ENCODE measurements at places on chromosomes 5 and 9.

- no peak for DNase-seq
Observed at GRCh38 chr9:15381491-15381890, 41.2 kb upstream of the SNAPC3 start.

DNA sequence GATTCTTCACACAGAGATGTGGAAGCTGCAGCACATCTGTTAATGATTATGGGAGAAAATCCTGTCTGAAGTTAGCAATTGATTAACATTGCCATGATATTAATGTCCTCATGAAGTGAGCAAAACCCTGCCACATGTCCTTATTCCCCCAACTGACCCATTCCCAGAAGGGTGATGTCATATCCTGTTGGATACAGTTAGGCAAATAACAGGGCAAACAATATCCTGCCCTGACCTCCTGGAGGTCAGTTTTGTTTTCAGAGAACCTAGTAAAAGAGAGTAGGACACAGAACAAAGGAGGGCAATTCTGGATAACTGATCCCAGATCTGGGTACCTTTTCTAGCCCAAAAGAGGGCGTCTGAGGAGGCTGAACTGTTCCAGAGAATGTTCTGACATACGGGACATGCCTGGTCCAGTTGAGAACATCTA lies 11.0 kb downstream of the ABLIM3 start:
- peak; percentile 68 for DNase-seq

DNA sequence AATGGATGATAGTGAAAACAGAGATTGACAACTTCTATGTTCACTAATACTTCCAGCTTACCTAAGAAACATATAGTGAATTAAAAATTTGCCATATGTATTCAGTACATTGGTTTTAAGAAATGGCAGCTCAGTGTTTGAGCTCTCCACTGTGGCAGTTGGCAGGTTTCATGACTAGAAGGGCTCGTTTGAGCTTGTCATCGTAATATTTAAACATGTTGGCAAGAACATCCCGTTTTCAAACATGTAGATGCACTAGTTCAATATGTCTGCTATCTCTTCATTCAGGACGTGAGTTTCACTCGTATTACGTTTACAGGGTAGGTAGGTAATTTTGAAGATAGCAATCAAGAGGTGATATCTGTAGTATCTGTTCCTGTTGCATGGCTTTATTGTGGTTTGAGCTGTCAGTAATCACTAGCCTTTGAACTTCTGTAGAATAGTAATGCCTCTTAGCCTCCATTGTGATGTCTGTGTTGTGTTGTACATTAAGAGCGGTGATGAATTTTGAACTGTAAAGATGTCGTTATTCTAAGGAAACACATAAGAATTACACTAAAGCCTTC lies 74.8 kb downstream of the NLN start:
- DNase-seq: no peak

DNA sequence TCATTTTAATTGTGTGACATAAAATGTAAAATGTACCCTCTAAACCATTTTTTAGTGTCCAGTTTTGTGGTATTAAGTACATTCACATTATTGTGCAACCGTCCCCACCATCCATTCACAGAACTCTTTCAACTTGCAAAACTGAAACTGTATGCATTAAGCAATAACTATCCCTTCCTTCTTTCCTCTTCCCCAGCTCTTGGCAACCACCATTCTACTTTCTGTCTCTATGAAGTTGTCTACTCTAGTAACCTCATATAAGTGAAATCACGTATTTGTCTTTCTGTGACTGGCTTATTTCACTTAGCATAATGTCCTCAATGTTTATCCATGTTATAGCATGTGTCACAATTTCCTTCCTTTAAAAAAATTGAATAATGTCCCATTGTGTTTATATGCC lies 142.4 kb downstream of the C9orf152 start:
- peak; percentile 43 for DNase-seq

DNA sequence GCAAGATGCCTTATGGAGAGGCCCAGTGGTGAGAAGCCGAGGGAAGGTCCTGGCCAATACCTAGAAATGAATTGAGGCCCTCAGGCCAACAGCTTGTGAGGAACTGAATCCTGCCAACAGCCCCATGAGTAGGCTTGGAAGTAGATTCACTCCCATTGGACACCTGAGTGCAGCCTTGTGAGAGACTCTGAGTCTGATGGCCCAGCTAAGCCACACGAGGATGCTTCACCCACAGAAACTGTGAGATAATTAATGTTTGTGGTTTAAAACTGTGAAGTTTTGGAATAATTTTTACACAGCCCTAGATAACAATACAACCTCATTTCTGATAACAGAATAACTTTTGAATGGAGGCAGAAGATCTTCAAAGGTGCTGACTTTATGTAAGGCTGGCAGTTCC lies 65.9 kb upstream of the DAP start:
- DNase-seq: no peak

DNA sequence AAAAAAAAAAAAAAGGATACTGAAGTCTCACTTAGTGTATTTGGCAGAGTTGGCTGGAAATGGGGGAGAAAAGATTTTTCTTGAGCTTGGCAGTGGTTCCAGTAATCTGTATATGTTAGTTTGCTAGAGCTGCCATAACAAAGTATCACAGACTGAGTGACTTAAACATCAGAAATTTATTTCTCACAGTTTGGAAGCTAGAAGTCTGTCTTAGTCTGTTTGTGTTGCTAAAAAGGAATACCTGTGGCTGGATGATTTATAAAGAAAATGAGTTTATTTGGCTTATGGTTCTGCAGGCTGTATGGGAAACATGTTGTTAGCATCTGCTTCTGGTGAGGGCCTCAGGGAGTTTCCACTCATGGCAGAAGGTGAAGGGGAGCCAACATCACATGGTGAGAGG lies 89.6 kb upstream of the CEP78 start:
- peak; percentile 51 for DNase-seq

GRCh38 chr9:108515856-108516255 lies 339.9 kb downstream of the ACTL7B start:
- no peak for DNase-seq

DNA sequence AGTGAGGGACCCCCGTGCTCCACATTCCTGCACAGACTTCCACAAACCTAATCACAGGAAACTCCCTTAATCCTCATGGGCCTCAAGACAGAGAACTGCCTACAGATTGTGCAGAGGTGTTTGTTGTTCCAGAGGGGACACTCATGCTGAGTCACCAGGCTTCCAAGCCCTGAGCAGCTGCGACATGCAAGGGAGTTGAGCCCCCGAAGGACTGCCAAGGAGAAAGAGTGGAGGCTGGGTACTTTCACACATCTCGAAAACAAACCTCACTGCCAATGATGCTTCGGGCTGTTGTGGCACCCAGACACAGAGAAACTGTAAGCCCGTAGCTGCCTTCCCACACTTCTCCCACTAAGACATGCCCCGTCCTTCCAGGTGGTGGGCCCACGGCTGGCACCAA lies 480.8 kb downstream of the CDH12 start:
- no peak for DNase-seq

- no peak for DNase-seq
Observed at GRCh38 chr5:78992146-78992545, 7.0 kb upstream of the ARSB start.

DNA sequence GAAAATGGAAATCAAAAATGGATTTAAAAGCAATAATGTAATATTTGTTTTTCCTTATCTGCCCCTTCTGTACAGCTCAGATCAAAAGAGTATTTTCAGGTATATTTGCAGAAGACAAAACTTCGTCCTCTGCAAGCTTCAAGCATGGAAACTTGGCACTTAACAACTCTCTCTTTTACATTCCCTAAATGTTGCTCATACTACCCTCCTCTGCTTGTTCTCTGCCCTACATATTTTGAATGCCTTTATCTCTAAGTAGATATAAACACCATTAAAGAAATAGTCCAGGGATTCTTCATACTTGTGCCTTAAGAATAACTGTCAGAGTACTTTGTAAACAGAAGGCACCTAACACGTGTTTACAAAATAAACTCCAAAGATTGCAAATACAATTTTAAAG lies 19.2 kb upstream of the SMC2 start:
- peak; percentile 84 for DNase-seq

DNA sequence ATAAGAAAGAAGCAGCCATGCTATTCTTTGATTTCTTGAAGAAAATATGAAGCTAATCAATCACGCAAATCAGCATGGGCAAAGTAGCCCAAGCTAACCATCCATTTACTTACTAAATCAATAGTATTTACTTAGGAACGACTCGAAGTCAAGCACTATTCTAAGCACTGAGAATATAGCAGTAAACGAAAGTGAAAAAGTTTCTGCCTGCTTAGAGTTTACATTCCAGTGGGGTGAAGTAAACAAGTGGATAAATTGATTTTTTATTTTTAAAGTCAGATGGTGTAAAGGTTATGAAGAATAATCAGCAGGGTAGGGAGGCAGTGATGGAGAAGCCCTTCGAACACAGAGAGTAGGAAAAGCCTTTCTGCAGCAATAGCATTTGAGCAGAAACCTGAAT lies 5.5 kb downstream of the TSTD2 start:
- no peak for DNase-seq

DNA sequence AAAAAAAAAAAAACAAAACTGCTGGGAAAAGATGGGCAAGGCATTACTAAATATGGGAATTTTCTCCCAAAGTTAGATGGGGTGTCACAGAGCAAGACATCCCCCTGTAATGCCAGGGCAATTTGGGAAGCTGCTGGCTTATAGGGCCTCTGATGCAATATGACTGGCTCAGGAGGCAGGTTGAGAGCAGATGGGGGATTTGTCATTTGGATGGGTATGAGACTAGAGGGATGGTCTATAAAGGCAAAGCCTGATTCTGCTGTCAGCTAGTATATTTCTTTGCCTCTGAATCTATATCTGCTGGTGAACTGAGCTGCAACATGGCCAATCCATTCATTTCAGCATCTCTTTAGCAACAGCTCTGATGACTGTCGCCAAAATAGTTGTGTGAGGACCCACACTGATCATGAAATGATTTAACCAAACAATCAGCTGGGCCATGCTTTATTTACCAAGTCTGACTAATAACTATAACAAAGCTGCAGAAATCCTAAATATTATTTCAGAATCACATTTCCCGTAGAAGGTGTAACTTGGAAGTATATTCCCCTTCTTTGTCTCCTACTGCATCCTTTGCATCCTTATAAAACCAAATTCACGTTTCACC lies 455.1 kb upstream of the ZNF608 start:
- no peak for DNase-seq

GRCh38 chr5:109186759-109187158 lies 223.0 kb downstream of the PJA2 start:
- DNase-seq: no peak

DNA sequence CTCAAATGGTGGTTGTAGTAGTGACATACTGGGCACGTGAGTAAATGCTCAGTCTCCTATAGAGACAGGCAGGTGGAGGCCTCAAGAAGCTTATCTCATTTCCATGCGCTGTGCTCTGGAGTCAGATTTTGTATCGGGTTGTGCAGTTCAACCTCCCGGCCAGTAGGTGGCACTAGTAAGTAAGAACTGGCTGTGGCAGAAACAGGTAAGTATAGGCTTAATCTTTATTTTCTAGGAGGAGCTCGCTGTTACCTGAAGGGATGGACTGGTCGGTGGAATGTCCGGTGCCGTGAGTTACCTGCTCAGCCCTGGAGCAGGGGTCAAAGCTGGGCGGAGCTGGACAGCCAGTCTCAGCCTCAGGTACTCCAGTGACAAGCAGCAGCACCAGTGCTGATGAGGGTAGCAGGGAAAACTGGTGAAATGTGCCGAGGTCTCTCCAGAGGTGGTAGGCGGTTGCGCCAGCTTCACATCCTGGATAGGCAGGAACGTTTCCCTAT lies 880.1 kb upstream of the SEMA6A start:
- DNase-seq: peak; percentile 44

GRCh38 chr9:70924895-70925547 lies 196.4 kb downstream of the TRPM3 start:
- DNase-seq: peak; percentile 87

DNA sequence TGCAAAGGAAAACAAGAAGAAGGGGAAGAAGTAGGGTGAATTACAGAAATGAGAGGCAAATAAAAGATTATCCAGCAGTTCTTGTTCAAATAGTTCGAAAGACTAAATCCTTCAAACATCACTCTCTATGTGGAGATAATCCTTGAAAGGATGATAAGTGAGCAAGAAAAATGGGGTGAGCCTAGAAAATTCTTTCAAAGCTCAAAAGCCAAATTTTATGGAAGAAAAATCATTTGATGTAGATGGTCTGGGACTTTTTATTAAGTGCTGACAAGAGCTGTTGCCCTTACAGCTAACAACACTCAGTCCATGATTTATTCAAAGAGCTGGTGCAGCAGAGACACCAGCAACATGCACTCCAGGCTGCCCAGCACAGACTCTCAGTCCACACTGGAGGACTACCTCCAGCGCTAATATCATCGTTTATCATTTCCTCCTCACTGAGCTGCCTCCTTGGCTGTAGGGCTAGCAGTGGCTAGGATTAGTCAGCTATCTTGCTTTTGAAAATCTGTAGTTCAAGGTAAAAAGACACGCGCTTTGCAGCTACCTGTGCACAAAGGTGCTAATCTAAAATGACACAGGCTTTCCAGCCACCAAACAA lies 264.8 kb upstream of the KIF2A start:
- no peak for DNase-seq

DNA sequence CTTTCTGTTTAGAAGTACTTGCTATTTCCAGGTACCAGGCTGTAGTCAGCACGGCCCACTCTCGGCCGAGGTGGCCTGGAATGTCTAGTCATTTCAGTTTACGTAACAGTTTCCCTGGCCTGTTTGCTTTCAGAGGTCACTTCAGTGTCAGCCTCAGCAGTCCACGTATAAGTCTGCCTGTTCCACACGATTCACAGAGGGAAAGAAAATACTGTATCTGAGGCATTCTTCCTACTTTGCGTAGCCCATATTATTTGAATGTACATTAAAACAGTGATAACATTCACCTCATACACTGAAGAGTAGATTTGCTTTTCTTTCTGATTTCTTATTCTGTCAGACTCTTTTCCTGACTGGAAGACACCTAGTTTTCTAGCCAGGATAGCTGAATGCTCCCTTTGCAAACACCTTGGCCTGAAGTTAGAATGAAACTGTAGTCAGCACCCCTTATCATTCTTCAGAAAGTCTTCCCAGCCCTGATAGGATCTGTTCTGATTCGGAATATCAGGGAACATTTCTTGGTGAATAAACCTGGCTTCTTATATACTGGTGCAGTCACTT lies 140.9 kb downstream of the AOPEP start:
- DNase-seq: peak; percentile 85

- DNase-seq: no peak
Observed at GRCh38 chr9:122107291-122107805, 14.2 kb upstream of the TTLL11 start.

DNA sequence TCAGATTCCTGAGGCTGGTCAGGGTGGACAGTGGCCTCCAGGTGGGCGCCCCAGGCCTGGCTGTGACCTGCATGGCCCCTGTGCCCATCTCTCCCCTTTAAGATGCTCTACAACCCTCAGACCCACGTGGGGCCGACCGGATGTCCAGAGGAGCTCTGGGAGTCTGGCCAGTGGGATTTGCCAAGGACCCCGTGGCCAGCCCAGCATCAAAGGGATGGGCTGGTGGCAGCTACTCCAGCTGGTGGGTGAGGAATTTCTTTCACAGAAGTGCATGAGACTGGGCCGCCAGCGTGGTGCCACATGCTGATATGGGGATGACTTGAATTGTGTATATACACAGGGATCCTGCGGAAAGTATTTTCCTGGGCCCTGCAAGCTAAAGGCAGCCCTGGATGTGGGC lies 94.7 kb upstream of the SARDH start:
- no peak for DNase-seq

Measured in EH (cell line).